A375 (cell line): ENCODE measurements at places on chromosomes 3 and 15. TPM values are rescaled to one million over a fixed set of nuclear protein-coding genes. Genes with fewer than 3 reads are reported as not detected.

The CRABP1 gene
- total RNA-seq = not detected in 2 replicates

The DUOXA2 gene
- total RNA-seq = not detected in 2 replicates

The IL17RB gene
- total RNA-seq = not detected in 2 replicates

The DNASE1L3 gene
- total RNA-seq = not detected in 2 replicates

The RBP2 gene
- not detected in 2 replicates for total RNA-seq

The SCG5 gene
- 13.6 and 13.9 TPM in 2 replicates for total RNA-seq

The TRIM42 gene
- not detected in 2 replicates for total RNA-seq

The ERC2 gene
- 0.53 and 0.61 TPM in 2 replicates for total RNA-seq

The CELF6 gene
- total RNA-seq = 0.53 TPM in 1 of 2 replicates, not detected in the other

The PLSCR2 gene
- not detected in 2 replicates for total RNA-seq

The CFAP100 gene
- total RNA-seq = not detected in 2 replicates

The FBXO40 gene
- total RNA-seq = not detected in 2 replicates

The STARD5 gene
- 0.38 and 0.53 TPM in 2 replicates for total RNA-seq

The CRELD1 gene
- 18.7 and 20.7 TPM in 2 replicates for total RNA-seq

The RTP3 gene
- 0.08 TPM in 1 of 2 replicates, not detected in the other for total RNA-seq

The IL17RD gene
- total RNA-seq = 2.0 TPM in 2 replicates

The SPATA12 gene
- total RNA-seq = 0.29 TPM in 1 of 2 replicates, not detected in the other

The THUMPD3 gene
- total RNA-seq = 51.9 and 59.8 TPM in 2 replicates

The ATR gene
- total RNA-seq = 26.8 and 31.3 TPM in 2 replicates

The ZNF620 gene
- total RNA-seq = 1.2 and 1.8 TPM in 2 replicates

The WNT5A gene
- total RNA-seq = 31.9 and 40.2 TPM in 2 replicates

The MESP1 gene
- total RNA-seq = 6.0 and 8.9 TPM in 2 replicates

The VGLL3 gene
- 0.64 TPM in 2 replicates for total RNA-seq

The AADAC gene
- total RNA-seq = not detected in 2 replicates

The CLDN16 gene
- total RNA-seq = not detected in 2 replicates

The DUOXA1 gene
- not detected in 2 replicates for total RNA-seq

The MST1R gene
- 1.3 and 1.4 TPM in 2 replicates for total RNA-seq

The CNBP gene
- 306 and 346 TPM in 2 replicates for total RNA-seq

The CHRNA7 gene
- 0.30 and 1.7 TPM in 2 replicates for total RNA-seq

The ADAMTS9 gene
- 1.2 and 1.4 TPM in 2 replicates for total RNA-seq

The COMMD4 gene
- total RNA-seq = 166 and 170 TPM in 2 replicates

The SPINT1 gene
- total RNA-seq = 1.6 and 2.5 TPM in 2 replicates

The PRTG gene
- 17.3 and 27.5 TPM in 2 replicates for total RNA-seq

The TMEM212 gene
- 0.13 TPM in 1 of 2 replicates, not detected in the other for total RNA-seq

The TRH gene
- not detected in 2 replicates for total RNA-seq

The CD200R1L gene
- total RNA-seq = not detected in 2 replicates

The SQOR gene
- 1.2 and 2.3 TPM in 2 replicates for total RNA-seq

The PEX5L gene
- 0.45 and 0.48 TPM in 2 replicates for total RNA-seq

The ITIH3 gene
- 0.05 TPM in 1 of 2 replicates, not detected in the other for total RNA-seq

The NR2E3 gene
- total RNA-seq = 0.19 and 0.38 TPM in 2 replicates

The KBTBD12 gene
- total RNA-seq = not detected in 2 replicates

The SLC51B gene
- not detected in 2 replicates for total RNA-seq

The GOLGA8O gene
- 0.32 and 0.38 TPM in 2 replicates for total RNA-seq

The C3orf22 gene
- total RNA-seq = not detected in 2 replicates

The MAGEL2 gene
- total RNA-seq = 0.08 and 0.15 TPM in 2 replicates

The C2CD4B gene
- not detected in 2 replicates for total RNA-seq

The DNAH12 gene
- under 0.01 TPM in 1 of 2 replicates, not detected in the other for total RNA-seq

The CIP2A gene
- total RNA-seq = 24.5 and 30.4 TPM in 2 replicates

The CCR1 gene
- total RNA-seq = 0.03 TPM in 1 of 2 replicates, not detected in the other

The TYRO3 gene
- 10.8 and 11.8 TPM in 2 replicates for total RNA-seq
